ENCODE measurements at places on chromosomes 1 and 21. TPM values are rescaled to one million over a fixed set of nuclear protein-coding genes. Genes with fewer than 3 reads are reported as not detected.
A peak's percentile ranks its signal among the peaks of the same experiment; 100 is the strongest.

ZNF678 gene
- 11.2 TPM for total RNA-seq

KCNH1 gene
- 1.6 TPM for total RNA-seq

SPRR3 gene
- total RNA-seq: not detected

TMEM167B gene
- 26.3 TPM for total RNA-seq

CD5L gene
- total RNA-seq: 0.12 TPM

KCNJ9 gene
- total RNA-seq: not detected

YOD1 gene
- 7.8 TPM for total RNA-seq

CLIC6 gene
- total RNA-seq: not detected

- no peak for DNase-seq
These were observed 5.4 kb upstream of the SPTA1 start for GRCh38 chr1:158691907-158692306.

DNA sequence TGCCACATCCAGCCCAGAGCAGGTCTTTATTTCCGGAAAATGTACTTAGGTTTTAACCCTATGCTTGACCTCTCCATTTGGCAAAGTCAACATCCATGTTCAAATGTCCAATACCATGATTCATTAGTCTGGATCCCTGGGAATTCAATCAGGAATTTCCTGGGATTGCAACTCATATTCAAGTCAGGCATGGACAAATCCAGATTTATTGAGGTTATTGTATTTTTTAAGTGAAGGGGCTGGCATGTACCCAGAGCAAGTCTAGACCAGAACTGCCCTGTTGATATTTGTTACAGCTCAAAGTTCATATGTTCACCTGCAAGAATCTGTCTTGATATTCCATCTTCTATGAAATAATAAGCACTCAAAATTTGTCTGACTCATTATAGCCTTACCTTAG lies 521.1 kb downstream of the ADGRL2 start:
- DNase-seq: no peak

- DNase-seq: no peak
These were observed 923 bp upstream of the IFNGR2 start for GRCh38 chr21:33402001-33402979.

DNA sequence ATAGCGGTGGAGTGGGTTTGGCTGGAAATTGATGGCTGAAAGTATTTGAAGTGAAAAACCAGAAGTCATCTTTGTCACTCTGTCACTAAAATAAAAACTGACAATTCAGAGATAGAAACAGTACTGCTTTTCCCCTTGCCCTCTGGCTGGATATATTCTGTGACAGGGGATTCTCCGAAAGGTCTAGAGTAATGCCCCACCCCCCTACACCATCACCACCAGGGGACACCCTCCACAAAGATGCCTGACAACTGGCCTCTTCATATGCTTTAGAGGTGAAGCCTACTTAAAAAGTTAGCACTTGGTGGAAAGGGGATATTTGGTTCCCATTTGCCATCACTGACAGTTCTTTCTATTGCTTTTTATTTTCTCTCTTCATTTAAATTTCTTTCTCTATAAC lies 73.5 kb downstream of the SGIP1 start:
- no peak for DNase-seq

DNA sequence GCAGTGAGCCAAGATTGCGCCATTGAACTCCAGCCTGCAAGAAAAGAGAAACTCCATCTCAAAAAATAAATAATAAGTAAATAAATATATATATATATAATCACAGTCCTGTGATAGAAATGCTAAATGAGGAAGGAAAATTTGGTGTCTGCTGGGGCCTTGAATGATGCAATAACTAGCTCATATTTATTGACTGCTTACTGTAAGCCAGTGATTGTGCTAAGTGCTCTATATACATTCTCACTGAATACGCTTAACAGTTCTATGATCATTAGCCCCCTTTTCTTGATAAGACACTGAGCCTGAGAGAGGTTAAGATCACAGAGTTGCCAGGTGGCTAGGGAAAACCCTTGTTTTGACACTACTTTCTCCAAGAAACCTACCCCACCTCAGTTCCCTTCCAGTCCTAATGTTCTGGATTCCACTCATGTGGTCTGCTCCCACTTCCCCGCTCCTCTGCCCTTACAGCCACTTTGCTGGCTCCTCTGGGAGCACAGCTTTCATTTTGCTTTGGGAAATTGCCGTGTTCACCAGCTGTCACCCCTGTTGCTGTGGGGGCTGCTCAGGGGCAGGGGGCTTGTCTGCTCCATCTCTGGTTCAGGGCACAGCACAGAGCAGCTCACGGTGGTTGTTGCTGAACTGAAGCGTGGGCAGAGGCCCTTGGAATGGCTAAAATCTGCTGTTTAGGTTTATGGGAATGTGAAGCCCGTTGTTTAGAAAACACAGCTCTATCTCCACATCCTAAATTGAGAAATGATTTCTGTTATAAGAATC lies 2.5 kb upstream of the BMP8A start:
- no peak for DNase-seq

DNA sequence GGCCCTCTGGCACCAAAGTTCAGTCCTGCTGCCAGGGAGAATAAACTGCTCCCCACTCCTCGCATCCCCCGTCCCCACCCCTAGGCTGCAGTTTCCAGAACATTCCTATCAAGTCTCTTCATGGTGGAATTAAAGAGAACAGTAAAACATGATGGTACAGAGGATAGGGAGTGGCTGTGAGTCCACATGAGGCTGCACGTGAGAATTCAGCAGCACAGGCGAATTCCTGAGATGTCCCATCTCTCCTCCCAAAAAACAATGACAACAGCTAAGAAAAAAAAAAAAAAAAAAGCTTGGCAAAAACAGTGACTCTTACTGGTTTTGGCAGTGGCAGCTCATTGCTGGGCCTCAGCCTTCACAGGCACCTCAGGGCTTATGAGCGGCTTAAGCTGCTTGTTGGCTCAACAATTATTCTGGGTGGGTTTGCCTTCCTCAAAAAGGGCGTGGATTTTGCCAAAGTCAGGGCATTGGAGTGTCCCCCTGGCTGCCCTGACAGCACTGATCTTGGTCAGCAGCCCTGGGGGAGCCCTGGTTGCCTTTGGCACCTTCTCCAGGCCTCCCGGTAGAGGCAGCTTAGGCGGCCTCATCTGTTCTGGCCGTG lies 5.7 kb upstream of the IFFO2 start:
- no peak for DNase-seq

DNA sequence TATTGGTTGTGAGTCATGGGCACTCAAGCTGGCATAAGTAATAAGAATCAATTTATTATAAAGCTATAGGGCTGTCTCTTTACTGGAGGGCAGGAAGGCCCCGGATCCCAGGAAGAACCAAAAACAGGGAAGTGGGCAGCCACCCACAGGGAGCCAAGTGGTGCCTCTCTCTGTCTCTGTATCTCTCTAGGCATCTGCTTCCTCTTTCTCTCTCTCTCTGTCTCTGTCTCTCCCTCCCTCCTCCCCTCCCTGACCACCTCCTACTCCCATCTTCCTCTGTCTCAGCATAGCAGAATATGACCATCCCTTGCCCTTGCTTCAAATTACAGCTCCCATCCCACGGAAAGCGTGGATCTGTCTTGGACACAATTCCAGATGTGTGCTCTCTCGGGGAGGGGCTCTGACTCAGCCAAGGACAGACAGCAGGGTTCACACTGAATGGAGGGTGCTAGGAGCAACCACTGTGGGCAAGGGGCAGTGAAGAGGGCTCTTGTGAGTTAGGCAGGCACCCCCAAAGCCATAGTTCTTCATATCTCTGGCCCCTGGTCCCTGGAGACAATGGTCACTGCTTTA lies 80.4 kb upstream of the LPGAT1 start:
- peak; percentile 39 for DNase-seq

- no peak for DNase-seq
These were observed 1348.4 kb downstream of the NCAM2 start for GRCh38 chr21:22346576-22346975.

DNA sequence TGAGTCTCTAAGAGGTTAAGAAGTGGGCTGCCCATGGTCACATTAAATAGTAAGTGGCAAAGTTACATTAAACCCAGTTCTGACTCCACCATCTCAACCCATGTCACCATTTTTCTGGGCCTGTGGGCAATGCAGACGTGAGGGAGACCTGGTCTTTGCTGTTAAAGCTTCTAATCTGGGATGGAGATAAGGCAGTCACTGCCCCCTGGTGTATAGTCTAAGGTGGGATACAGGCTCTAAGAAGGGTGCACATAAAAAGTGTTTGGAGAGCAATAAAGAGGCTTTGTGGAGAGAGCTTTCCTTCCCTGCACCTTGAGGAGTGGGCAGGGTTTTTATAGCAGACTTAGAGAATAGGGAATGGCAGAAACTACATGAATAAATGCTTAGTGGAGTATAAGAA lies 141.3 kb downstream of the ROR1 start:
- peak; percentile 53 for DNase-seq

DNA sequence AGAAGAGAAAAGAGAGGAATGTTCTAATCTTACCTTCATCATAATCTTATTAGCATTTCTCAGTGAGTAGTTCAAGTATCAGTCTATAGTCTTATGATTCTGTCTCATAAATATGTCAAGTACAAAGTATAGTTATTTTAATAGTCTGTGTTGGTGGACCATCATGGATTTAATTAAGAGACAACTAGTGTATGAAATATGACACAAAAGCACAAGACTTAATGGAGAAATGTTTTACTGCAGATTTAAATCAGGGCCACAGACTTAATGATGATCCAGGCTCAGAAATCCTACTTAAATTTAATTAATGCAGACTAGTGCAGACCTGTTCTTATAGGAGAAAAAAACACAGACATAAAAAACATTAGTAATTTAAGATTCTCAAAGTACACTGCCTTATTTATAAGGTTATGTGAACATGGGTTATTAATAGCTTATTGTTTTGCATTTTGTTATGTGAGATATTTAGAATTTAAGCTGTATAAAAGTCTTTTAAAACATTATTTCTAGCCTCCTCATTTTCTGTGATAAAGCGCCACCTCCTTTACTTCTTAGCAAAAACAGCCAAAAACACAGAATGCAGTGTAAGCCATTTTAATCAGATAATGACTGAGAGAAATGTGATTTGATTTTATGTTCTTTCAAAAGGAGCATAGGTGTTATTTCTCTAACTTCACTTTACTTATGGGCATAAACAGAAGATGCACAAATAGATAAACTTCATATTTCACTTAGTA lies 255.0 kb upstream of the SNX7 start:
- DNase-seq: no peak

DNA sequence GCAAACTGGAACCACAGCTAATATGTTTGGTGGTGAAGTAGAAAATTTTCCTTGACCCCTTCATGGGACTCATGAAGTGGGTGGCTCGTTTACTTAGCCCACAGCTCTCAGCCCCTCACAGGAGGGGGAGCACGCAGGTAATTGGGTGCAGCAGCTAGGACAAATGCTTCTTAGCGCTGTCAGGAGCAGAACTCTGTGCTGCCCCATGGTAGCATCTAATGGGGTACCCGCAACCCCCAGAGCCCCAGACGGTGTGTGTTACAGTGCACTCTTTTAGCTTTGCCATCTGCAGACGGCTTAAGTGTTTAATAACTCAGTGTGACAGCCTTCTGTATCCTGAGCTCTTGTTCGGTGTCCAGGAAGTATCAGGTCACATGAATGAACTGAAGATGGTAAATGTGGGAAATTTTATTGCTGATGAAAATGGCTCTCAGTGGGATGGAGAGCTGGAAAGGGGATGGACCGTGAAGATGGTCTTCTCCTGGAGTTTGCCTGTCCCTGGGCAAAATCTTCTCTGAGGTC lies 189.6 kb upstream of the ZRANB2 start:
- no peak for DNase-seq

GRCh38 chr21:44304877-44305293 lies 5.0 kb downstream of the PFKL start:
- peak; percentile 27 for DNase-seq

- no peak for DNase-seq
These were observed 18.8 kb downstream of the PLEKHM2 start for GRCh38 chr1:15702722-15703550.

- DNase-seq: no peak
These were observed 21.1 kb upstream of the CDK18 start for GRCh38 chr1:205483372-205483771.

- DNase-seq: no peak
These were observed 206.1 kb upstream of the TMEM51 start for GRCh38 chr1:14947421-14947820.

- DNase-seq: no peak
These were observed 27.1 kb downstream of the KCNK1 start for GRCh38 chr1:233641029-233641428.

GRCh38 chr1:90850181-90850897 lies 133.2 kb upstream of the BARHL2 start:
- peak; percentile 59 for DNase-seq

DNA sequence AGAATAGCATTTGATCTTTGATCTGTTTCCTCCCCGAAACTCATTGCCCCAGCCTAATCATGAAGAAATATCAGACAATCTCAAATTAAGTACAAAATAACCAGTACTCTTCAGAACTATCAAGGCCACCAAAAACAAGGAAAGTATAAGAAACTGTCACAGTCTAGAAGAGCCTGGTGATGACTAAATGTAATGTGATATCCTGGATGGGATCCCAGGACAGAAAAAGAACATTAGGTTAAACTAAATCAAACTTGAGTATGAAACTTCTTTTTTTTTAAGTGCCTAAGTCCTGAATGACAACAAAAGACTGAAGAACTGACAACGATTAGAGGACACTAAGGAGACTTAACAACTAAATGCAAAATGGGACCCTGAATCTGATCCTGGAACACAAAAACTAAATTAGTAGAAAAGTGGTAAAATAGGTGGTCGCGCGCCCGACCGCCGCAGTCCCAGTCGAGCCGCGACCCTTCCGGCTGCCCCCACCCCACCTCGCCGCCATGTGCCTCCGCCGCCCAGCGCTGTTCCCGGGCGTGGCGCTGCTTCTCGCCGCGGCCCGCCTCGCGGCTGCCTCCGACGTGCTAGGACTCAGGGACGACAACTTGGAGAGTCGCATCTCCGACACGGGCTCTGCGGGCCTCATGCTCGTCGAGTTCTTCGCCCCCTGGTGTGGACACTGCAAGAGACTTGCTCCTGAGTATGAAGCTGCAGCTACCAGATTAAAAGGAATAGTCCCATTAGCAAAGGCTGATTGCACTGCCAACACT lies 5.5 kb upstream of the PRKAB2 start:
- peak; percentile 60 for DNase-seq

GRCh38 chr1:56489695-56490094 lies 89.7 kb downstream of the PLPP3 start:
- no peak for DNase-seq

DNA sequence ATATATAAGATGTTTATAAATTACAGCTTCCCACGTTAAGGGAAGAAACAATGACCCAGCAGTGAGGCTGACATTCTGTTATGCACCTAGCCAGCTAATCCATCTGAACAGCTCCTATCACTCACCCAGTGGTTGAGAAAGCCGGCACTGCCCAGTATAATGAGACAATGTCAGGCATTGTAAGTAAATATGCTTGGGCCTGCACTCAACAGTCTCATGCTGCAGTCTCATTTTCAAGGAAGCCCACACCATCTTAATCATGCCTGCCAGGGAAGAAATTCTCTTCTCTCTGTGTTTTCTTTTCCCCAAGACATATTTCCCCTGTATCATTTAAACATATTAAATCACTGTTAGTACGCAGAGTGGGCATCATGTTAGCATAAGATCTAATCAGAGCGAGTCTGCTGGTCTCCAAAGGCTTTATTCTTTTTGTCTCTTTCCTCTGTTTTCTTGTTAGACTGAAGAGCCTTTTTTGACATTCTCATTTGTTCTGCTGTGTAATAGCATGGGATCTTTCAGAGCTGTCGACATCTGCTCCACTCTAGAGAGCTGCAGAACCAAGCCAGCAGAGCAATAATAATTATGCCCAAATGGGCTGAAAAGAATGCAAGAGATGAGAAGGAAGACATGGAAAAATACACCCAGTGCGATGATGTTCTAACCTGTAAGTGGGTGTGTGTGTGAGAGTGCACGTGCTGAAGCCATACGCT lies 67.6 kb upstream of the SLC22A15 start:
- no peak for DNase-seq

GRCh38 chr21:44295163-44295573 lies 4.7 kb upstream of the PFKL start:
- DNase-seq: peak; percentile 42
